Fibroblast of the aortic adventitia (primary cell): ENCODE measurements at places on chromosomes 7 and 10. TPM values are rescaled to one million over a fixed set of nuclear protein-coding genes. Genes with fewer than 3 reads are reported as not detected.

DNA sequence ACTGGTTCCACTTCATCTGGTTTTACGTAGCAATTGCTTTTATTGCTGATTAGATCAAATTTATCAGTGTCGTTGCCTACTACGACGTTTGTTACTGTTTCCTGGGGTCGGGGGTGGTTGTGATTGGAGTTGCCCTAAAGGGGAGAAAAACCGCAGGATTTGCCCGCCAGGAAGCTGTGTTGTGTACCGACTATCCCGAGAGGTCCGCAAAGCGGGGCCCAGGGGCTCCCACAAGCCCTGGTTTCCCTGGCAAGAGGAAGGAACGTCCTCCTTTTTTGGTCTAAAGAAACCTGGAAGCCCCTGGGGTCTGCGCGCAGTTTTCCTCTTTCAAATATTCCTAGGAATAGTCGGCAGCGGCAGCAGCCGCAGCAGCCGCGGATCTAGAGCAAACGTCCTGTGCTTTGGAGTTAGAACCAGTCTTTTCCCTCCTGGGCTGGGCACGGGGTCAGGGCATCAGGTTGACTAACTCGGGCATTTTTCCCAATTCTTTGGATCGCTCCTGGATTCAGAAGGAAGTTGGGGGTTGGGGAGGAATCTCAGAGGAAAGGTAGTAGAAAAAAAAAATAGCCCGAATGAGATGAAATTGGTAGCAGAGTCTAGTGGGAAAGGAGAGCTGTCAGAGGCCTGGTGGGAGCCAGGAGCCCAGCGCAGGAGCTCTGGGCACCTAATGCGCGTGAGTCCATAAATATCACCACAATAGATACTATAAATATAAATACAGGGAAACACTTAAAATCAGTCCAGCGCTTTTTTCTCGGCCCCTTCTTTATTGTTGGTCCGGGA lies 4.6 kb downstream of the VAX1 start:
- DNase-seq = no peak

The TWIST1 gene
- 28.7 and 33.2 TPM in 2 replicates for total RNA-seq

- no peak for DNase-seq
Observed at GRCh38 chr10:61828788-61829187, 72.7 kb upstream of the ARID5B start.

The C10orf67 gene
- total RNA-seq = 0.09 TPM in 1 of 2 replicates, not detected in the other

The PBLD gene
- total RNA-seq = 6.6 and 10.8 TPM in 2 replicates
